Left cardiac atrium (tissue), 4 donors: ENCODE measurements at places on chromosomes 5 and 9.

GRCh38 chr9:132628746-132629145 lies 41.0 kb downstream of the DDX31 start:
- DNase-seq: no peak

- DNase-seq: no peak
These were observed 381.2 kb upstream of the IRX1 start for GRCh38 chr5:3214396-3214795.

- DNase-seq: no peak
These were observed 34.9 kb downstream of the IRF1 start for GRCh38 chr5:132455614-132456115.

DNA sequence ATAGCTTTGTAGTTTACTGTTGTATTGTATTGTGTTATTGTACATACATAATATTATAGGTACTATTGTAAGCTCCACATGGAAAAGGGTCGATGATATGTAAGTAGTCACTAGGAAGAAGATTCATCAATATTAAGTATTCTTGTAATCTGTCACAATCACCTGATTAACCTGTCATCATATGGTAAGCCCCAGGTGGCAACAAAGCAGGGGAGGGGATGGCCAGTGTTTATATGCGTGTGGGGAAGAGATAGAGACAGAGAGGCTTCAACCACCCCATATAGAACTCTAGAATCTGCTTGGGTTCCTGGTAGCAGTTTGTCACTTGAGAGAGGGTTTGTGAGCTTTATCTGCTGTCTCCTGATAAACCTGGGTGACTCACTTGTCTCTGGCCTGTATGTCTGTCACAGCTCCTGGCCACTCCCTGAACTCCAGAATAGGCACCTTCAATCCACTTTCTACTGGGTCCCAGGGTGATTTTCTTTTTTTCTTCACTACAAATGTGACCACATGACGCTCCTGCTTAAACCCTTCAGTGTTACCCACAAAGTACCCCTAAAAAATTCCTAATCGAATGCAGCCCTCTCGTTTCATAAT lies 48.9 kb upstream of the CPEB4 start:
- no peak for DNase-seq
